ENCODE measurements at places on chromosomes 5 and 9. TPM values are rescaled to one million over a fixed set of nuclear protein-coding genes. Genes with fewer than 3 reads are reported as not detected.

- DNase-seq: no peak
Observed at GRCh38 chr5:67612961-67613360, 416.4 kb upstream of the CD180 start.

GRCh38 chr9:119184265-119184936 lies 184.8 kb downstream of the BRINP1 start:
- no peak for DNase-seq

The DBH gene
- 0.08 TPM for total RNA-seq

DNA sequence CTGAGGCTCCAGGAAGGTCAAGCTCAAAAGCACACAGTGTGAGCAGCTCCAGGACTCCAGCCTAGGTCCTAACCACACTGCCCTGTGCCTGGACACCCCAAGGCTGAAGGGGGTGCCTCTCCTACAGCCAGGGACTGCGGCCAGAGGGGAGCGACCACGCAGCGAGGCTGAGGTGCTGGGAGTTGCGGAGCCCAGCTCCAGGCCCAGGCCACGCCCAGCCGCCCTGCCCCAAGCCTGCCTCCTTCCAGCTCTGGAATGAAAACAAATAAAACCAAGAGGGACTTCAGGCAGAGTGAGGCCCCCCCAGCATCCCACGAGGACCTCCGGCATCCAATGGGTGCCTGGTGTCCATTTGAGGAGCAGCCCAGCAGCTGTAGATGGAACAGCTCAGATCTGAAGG lies 15.2 kb downstream of the VAV2 start:
- DNase-seq: no peak

DNA sequence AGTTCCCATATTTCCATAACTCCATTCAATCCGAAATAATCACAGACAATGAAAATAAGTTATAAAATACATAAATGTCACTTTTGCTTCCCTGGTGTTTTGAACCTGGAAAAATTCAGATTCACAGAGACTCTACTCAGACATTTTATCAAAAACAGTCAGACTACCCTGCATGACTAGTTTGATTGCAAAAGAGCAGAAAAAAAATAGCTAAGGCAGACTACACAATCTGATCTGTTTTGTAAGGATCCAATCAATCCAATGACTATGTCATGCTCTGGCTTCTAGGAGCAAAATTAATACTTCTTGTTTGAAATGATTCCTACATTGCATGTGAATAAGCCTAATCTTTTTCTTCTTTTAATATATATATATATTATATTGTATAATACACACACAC lies 1262.6 kb downstream of the EFNA5 start:
- no peak for DNase-seq

The PKD2L2 gene
- total RNA-seq: not detected

The FOXD4L6 gene
- not detected for total RNA-seq

DNA sequence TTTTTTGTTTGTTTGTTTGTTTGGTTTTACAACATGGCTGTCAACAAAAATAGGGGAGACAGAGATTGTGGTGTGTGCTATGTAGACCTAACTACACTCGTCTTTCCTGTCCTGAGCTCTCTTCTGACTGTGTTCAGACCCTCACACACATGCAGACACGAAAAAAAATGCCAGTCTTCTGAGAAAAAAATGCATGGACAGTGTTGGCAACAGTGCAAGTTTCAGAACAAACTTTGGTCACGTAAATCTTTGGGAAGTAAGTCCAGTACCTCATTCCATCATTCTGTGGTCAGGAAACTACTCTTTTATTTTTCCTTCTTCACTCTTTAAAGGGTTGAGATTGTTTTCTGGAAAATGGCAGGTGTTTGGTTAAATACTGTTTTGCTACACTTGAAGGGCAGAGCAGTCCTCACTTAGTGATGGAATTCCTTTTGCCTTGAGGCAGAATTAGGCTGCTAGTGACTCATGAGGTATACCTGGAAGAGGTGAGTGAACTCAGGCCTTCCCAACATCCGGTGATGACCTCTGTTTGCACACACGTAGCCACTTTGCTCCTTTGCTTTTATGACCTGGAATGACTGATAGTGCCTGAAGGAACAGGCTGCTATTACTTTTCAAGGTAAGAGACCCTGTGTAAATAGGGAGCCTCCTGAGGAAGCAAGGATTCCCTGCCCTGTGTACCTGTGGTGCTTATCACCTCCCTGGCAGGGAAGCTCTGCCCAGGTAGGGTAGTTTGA lies 81.6 kb upstream of the TNFAIP8 start:
- no peak for DNase-seq

DNA sequence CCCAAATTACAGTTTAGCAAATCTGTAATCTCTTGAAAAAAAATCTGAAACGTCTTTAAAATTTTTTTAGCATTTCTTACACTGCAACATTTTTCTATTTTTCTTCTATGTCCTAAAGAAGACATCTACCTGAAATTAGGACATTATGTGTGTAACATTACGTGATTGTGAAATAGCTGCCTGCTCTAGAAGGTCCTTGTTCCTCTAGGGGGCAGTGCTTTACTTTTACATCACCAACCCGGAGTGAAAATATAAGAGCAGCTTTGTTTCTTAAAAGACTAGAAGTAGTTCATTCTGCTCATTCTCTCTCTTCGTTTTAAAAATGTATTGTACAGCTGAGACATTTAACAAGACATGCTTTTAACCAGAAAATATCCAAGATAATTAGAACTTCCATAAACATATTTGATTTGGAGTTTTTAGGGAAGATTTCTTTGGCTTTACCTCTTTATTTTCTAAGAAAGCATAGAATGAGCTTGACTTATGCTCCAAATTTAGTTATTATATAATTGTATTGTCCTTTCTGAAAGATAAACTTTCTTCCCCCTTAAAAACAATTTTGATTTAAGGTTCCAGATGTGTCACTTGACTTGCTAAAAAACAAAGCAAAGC lies 48.1 kb upstream of the RIOK2 start:
- peak; percentile 46 for DNase-seq

The DND1 gene
- 1.8 TPM for total RNA-seq

GRCh38 chr5:138662599-138662998 lies 87.4 kb upstream of the HSPA9 start:
- no peak for DNase-seq

The SLC6A18 gene
- total RNA-seq: not detected

The CBY3 gene
- not detected for total RNA-seq

The PAEP gene
- total RNA-seq: not detected

- DNase-seq: no peak
Observed at GRCh38 chr5:154482528-154483449, 4.8 kb upstream of the HAND1 start.

GRCh38 chr5:4700069-4700468 lies 440.1 kb upstream of the ADAMTS16 start:
- peak; percentile 80 for DNase-seq

The AK8 gene
- total RNA-seq: 2.0 TPM

The HARS2 gene
- total RNA-seq: 37.0 TPM

- no peak for DNase-seq
Observed at GRCh38 chr5:62000646-62001045, 305.4 kb upstream of the KIF2A start.

GRCh38 chr9:137150617-137151457 lies 11.9 kb downstream of the GRIN1 start:
- DNase-seq: no peak

The GIN1 gene
- total RNA-seq: 3.7 TPM

- DNase-seq: no peak
Observed at GRCh38 chr9:93205045-93205768, 21.3 kb downstream of the WNK2 start.

GRCh38 chr9:35615981-35616680 lies 2.1 kb downstream of the CD72 start:
- DNase-seq: no peak

DNA sequence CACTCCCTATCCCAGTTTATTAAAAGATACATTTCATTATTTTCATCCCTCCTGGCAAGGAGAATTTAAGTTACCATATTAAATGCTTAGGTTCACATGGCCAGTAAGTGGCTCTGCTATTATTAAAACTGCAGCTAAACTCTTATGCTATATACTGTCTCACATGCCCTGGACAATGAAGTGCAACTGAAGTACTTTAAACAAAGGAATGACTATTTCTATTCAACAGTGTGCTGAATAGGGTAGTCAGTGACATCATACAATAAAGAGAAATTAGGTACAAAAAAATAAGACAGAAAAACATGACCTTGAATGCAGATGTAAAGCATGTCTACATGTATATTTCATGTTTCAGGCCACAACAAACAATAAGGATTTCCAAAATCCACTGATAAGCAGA lies 282.6 kb upstream of the SMC2 start:
- no peak for DNase-seq

- no peak for DNase-seq
Observed at GRCh38 chr5:103408408-103408807, 149.8 kb downstream of the MACIR start.

The CAST gene
- 105 TPM for total RNA-seq

The OCLN gene
- 26.4 TPM for total RNA-seq

The C5orf58 gene
- total RNA-seq: 0.28 TPM

The SLC6A3 gene
- 0.10 TPM for total RNA-seq

GRCh38 chr5:120614531-120615180 lies 150.6 kb downstream of the PRR16 start:
- no peak for DNase-seq

DNA sequence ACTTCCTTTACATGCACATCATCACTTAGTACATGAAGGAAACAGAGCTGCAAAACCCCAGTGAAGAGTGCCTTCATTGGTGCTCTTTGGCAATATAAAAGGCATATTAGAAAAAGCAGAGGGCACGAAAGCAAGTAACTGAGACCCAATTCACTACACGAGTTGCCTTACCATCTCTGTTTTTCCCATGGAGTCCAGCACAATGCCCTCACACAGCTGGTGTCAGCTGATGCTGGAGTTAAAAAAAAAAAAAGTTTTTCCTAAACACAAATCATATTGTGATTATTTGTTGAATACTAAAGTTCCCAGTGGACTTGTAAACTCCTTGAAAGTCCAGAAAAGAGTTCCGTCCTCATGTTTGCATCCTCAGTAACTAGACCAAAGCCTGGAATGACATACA lies 25.6 kb downstream of the MARCHF3 start:
- DNase-seq: no peak

GRCh38 chr9:135561391-135562234 lies at the start of gene PAEP:
Gene PAEP (plus strand): TSS chr9:135561756.
- DNase-seq: no peak

- DNase-seq: no peak
Observed at GRCh38 chr9:20447291-20447690, 175.0 kb downstream of the MLLT3 start.

DNA sequence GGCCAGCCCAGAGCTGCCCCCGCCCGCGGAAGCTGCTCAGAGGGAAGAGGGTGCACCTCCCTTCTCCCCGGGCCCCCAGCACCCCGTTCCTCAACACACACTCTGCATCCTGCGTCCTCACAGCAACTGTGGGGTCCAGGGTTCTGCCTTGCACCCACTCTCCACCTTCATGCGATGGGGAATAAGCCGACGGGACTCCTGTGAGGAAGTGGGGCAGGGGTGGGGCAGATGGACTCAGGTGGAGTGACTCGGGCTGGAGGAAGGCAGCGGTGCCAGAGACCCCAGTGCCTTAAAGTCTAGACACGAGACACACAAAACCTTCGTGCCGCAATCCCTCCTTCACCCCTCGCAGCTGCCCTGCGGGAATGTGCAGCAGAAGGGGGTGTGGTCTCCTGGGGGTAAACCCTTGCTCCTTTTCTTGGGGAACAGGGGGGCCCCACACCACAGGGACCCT lies 8.6 kb downstream of the BRD3 start:
- DNase-seq: no peak

GRCh38 chr5:5381310-5381913 lies 41.1 kb upstream of the ICE1 start:
- DNase-seq: no peak

GRCh38 chr5:41600731-41601130 lies 90.3 kb upstream of the PLCXD3 start:
- no peak for DNase-seq

The SELENOP gene
- 68.9 TPM for total RNA-seq

- no peak for DNase-seq
Observed at GRCh38 chr5:168796593-168797580, 217.7 kb upstream of the PANK3 start.

The ZNF883 gene
- 6.1 TPM for total RNA-seq

DNA sequence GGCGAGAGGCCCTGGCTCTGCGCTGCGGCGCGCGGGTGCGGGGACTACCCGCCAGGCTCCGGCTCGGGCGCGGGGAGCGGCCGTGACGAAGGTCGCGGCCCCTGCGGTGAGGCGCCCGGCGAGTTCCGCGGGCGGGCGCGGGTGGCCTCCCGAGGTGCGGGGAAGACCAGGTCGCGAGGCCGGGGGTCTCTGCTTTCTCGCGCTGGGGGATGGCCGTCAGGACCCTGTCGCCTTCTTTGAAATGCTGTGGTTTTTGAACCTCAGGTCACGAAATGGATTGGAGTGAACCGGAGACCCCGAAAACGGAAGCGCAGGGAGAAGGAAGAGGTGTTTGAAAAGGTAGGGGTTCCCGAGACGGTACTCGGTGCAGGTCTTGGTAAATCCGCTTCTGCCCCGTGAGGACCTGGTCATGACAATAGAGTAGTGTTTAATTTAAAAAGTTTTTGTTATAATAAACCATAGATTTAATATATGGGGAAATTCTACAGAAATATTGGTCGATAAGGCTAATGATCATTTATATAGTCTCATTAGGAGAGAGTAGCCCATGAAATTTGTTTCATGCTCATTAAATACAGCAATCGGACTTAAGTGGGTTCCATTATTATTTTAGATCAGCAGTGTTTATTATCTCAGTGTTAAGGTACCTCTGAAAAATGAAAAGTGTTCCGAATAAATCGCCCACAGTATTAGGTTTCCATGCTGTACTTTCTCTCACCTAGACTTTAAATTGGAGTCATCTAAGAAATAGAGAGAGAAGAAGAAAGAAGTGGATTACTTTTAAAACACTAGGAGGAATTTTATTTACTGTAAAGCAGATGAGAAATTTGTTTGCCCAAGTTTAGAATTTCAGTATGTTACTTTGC lies 279.0 kb downstream of the AOPEP start:
- DNase-seq: no peak

- no peak for DNase-seq
Observed at GRCh38 chr5:58687079-58687478, 104.2 kb downstream of the RAB3C start.

DNA sequence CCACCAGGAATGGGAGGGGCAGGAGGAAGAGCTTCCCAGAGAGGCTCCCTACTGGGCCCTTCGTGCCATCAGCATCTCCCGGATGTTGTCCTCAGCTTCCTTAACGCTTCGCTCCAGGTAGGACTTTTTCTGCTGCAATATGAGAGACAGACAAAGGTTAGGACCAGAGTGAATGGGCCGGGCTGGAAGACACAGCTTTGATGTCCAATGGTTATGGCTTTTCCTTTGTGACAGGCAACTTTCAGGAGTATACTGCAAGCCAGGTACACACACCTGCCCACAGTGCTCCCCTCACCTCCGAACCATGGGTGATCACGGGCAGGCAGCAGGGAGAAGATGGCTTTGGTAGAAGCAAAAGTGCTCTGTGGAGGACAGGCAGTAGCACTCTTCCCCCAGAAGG lies 57.0 kb downstream of the PFDN1 start:
- DNase-seq: no peak

- DNase-seq: no peak
Observed at GRCh38 chr5:420632-421286, 22.2 kb upstream of the EXOC3 start.
